ENCODE measurements at places on chromosomes 16 and 17.

GRCh38 chr17:64063088-64063487 is 42.7 kb upstream of the ICAM2 start:
- DNase-seq = no peak

DNA sequence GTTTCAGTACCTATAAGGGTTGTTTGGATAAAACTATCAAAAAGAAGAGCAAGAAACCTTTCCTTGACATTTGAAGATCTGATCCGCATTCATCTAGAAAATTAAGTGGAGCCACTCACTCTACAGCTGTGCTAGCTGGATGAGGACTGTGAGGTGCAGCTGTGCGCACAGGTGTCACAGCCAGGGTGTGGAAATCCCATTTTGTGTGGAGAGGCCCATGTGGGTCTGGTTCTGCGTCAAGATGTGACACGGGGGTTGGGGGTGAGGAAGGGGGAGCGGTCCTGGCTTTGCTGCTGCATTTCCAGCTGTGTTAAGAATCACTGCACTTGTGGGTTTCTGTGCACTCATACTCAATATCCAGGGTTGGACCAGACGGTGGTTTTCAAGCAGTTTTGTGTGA is 70.7 kb downstream of the CLEC16A start:
- DNase-seq = no peak

DNA sequence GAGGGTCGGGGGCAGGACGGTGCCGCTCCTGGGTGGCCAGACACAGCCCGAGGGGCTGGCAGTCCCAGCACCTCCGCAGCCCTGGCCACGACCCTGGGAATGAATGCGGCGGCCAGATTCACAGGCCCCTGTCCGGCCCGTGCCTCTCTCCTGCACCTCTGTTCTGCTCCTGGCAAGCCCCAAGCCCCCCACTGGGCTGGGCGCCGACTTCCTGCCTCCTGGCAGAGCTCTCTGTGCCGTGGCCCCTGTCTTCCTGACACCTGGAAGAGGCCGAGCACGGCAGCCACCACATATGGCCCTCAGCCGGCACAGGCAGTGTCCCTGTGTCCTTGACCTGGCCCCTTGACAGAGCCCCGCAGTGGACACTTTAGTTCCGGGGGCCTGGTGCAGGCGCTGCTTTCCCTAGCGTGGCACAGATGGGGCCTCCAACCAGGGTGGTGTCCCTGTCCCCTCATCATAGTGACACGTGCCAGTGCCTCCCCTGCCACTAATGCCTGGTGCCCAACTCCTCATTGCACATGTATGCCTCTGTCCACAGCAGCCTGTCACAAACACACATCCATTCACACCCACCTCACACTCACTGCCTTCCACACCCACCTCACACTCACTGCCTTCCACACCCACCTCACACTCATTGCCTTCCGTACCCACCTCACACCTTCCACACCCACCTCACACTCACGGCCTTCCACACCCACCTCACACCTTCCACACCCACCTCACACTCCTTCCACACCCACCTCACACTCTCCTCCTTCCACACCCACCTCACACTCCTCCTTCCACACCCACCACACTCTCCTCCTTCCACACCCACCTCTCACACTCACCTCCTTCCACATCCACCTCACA is 110.6 kb upstream of the PLCG2 start:
- no peak for DNase-seq

- no peak for DNase-seq
These were observed 21.3 kb upstream of the PIK3R6 start for GRCh38 chr17:8888704-8889302.

DNA sequence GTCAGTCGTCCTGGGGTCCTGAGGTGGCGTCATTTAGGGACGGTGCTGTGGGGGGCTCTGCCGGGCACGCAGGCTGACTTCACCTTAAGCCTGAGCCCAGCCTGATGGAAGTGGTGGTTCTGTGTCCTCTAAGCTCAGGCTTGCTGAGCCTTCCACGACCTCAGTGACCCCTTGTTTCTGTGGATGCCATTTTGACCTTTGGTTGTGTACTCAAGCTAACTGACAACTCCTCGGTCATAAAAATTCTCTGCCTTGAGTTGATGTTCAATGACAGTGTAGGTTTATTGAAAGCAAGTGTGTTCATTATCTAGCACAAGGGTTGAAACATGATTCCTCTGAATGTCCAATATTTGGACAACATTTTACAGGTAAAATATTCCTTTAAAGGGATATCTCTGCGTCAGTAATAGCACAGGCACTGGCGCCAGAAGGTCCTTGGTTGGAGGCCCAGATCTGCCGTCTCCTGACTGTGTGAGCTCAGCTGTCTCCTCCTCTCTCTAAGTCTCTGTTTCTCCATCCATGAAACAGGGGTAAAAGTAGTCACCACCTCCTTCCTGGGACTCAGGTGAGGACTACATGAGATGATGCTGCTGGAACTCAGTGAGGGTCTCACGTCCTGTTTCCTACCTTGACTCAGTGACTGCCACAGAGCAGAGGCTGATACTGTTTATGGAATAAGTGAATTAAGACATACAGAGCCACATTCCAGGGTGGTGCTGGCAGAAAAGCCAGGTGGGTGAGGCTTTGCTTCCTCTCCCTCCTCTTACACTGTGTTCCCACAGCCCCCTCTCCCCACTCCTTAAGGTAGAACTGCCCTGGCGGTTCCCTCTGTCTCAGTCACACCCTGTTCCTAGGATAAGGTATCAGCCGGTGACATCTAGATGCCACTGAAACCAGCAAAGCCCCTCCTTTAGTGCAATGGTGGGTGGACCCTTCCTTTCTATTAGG is 75.7 kb downstream of the IRF8 start:
- no peak for DNase-seq

DNA sequence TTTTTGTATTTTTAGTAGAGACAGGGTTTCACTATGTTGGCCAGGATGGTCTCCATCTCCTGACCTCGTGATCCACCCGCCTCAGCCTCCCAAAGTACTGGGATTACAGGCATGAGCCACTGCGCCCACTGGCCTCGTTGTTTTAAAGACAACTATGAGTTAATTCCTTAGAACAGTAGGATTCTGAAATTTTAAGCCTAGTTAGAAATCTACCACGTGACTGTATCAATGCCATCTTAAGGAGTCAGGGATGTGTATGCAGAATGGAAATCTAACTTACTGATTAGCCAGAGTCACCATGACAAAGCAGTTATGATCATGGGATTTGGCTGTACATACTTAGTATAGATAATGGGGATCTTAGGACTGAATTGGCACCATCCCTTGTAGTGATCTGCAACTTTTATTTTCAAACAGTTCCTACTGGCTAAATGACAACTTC is 2.8 kb downstream of the CEP20 start:
- no peak for DNase-seq

- DNase-seq = no peak
These were observed 96.6 kb downstream of the WDR59 start for GRCh38 chr16:74888232-74888862.

DNA sequence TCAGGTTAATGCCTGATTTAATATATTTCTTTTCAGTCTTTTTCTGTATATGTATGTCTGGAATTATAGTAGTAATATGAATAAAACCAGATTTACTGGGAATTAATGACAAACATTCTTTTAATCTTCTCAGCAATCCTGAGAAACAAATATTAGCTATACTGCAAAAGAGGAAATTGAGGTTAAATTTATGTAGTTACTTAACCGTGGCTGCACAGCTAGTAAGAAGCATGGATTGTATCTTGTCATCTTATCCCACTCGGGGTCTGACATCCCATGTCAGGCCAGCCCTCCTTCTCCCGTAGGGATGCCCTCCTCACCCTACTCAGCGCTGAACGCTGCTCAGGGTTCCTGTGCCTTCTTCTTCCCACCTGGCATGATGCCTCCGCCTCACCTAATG is 143.0 kb downstream of the FTO start:
- no peak for DNase-seq

GRCh38 chr17:48240122-48240521 is 132.6 kb downstream of the SNX11 start:
- no peak for DNase-seq

DNA sequence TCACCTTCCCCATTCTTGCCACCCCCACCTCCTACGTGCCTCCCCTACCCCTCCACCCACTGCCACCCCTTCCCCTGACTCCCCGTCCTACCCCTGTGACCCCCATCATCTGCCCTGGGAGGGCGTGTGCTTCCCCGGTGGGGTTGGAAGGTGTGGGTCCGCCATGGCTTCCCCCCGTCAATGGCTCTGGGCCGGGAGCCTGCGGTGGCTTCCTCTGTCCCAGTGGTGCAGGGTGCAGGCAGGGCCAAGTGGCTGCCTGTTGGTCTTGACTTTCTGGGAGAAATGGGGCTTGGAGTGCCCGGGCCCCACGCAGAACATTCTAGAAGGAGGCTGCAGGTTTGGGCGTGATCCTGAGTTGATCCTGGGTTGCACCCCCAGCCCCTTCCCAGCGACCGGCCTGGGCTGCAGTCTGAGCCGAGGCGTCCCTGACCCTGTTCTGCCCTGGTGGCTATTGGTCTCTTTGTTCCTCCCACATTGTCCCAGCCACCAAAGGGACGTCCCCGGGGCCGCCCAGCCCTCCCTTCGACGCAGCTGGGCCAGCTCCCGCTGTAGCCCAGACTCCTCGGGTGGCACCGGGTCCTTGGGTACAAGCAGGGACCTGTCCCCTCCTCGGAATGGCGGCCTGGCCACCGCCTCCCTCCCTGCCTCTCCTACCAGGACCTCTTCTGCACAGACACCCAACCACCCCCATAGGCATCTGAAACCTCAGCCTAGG is 25.7 kb downstream of the GSE1 start:
- no peak for DNase-seq

GRCh38 chr17:82627405-82627804 is 20.8 kb downstream of the WDR45B start:
- DNase-seq = no peak

DNA sequence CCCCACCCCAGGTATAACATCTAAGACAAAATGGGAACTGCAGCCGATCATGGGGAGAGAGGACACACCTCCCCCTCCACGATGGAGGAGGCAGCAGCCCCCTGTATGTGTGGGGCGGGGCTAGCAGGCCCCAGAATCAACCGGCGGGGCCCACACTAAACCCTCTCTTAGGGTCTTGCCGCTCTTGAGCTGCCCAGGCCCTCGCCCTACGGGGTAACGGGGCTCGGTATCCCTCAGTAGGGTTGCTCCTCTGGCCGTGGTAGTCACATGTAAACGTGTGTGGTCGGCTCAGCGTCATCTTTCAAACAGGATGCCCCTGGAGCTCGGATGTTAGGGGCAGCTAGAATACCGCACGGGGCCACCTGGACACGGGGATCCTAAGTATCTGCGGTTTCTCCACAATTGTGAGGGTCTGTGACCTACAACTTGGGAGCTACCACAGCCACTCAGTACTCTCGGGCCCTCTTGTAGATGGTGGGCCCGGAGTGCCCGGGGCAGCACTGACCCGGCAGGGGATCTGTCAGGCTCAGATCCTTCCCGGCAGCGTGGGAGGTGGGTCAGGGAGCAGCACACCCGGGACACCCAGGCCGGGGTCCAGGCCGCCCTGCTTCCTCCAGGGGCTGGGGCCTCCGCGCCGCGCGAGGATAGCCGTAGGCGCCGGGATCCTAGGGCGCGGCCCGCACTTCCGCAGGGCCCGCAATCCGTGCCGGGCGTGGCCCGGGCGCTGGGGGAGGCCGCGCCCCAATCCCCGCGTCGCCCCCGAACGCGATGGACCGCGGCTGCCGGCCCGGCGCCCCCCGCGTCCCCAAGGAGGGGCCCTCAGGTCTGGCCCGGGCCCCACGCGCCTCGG is 781 bp downstream of the ARHGDIA start:
- no peak for DNase-seq

DNA sequence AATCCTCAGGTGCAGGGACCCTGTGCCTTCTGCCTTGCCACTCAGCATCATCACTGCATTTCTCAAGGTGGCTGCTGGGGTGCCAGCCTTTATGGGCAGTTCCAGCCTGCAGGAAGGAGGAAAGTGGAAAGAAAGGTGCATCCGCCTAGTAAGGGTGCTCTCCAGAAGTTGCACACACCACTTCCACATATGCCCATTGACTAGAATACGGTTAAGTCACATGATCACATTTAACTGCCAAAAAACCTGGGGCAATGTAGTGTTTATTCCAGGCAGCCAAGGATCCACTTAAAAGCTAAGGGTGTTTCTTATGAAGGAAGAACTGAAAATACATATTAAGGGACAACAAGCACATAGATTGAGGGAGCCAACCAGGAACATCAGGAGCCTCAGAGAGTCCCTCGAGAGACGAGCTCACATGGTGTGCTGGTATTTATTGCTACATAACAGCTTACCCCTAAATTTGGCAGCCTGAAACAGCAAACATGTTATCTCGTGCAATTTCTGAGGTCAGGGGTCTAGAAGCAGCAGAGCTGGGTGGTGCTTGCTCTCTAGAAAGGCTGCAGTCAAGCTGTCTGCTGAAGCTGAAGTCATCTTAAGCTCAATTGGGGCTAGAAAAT is 52.0 kb upstream of the MMP2 start:
- DNase-seq = no peak

DNA sequence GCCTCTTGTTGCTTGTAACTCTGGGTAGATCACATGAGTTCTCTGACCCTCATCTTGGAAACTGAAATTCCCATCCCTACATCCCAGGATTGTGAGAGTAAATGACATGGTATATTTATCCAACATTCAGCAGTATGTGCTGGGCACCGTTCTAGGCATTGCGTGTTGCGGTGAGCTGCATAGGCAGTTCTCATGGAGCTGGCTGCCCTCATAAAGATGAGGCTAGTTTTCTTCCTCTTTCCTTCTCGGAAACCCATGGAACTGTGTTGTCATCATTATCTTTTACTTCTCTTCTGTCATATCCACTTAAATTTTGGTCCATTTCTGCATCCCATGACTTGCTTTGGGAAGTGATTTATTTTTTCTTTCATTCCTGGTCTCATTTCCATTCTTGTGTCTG is 17.2 kb downstream of the CMIP start:
- no peak for DNase-seq

DNA sequence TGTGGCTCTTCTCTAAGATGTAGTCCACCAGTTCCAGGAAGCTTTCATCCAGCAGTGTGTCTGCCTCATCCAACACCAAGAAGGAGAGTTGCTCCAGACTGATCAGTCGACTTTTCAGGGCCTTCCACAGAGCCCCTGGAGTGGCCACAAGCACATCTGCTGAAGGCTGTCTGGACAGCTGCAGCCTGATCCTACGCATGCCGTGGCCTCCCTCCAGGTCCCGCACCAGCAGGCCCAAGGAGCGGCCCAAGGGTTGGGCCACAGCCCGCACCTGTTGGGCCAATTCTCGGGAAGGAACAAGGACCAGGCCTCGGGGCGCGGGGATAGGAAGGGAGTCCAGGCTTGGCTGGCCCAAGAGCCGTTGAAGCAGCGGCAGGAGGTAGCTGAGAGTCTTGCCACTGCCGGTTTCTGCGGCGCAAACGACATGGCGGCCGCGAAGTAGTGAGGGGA is 729 bp downstream of the DDX28 start:
- DNase-seq = no peak
